ENCODE measurements at places on chromosomes 16 and 17.

GRCh38 chr17:31494259-31495021, 103.0 kb downstream of the RAB11FIP4 start:
- DNase-seq = no peak

GRCh38 chr16:35751191-35751941, 2292.0 kb downstream of the TP53TG3F start:
- no peak for DNase-seq

DNA sequence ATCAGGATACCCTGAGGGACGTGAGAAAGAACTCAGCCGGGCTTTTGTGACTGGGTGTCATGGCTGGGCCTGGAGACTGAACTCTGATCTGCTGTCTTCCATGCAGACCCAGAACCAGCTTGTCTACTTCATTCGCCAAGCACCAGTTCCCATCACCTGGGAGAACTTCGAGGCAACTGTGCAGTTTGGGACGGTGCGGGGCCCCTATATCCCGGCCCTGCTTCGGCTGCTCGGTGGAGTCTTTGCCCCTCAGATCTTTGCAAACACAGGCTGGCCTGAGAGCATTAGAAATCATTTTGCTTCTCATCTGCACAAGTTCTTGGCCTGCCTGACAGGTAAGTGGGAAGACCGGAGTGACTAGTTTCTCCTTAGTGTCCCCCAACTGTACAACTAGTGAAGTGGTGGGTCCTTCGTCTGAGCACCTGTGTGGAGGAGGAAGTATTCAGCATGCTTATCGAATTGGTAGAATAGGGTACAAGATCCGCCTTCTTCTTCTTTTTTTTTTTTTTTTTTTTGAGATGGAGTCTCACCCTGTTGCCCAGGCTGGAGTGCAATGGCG, 15.5 kb downstream of the DNAH2 start:
- DNase-seq = no peak

GRCh38 chr17:82582213-82582612, 62.7 kb downstream of the FOXK2 start:
- no peak for DNase-seq

DNA sequence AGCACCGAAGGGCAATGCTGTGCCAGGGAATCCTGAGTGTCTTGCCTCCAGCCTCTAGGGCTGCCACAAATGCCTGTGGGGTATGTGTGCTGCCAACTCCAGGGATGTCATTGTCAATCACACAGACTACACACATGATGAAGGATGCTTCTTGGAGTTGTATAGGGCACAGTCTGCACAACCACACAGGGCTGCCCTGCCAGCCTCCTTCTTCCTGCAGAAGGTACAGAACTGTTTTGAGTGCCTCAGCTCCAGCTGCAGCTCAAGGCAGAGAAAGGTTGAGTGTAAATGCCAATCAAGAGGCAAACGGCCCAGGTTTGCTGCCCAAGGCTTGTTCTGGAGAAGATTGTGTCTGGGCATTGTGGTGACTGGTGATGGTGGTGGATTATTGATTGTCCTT, 15.6 kb downstream of the SCNN1B start:
- no peak for DNase-seq

DNA sequence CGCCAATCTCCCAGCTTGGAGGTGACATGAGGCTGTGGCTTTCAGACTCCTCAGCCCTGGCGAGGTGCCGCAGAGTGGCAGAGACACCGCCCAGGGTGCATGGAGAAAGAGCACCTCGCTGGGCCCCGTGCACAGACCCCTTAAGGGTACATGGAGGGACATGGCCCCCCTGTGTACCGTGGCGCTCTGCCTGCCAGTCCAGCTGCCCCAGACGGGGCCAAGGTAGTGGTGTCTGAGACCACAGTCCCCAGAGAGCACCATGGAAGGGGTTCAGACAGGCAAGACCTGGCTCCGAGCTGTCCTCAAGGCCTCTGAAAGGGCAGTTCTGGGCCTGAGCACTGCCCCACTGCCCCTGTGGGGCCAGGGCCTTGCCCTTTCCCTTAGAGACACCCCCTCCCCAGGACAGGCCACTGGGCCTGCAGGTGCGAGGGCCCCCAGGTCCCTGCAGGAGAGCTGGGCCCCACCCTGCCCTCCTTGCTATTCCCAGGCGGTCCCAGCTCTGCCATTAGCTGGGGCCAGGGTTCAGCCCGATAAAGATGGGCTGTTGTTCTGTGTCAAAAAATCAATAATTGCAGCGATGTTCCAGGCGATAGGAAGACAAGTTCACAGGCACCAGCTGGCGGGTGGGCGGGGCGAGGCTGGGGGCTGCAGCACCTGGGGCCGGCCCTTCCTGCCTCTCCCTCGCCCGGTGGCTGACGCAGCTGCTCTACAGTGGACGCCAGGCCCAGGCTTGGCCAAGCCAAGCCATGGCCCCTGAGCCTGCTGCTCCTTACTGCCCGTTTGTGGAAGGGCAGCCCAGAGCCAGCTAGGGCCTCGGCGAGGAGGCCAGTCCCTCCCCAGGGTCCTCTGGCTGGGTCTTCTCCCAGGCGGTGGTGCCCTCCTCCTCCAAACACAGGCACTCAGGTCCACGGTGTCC, 51.7 kb downstream of the ZFPM1 start:
- DNase-seq = no peak

GRCh38 chr16:88355389-88356123, 27.2 kb upstream of the ZNF469 start:
- DNase-seq = no peak

DNA sequence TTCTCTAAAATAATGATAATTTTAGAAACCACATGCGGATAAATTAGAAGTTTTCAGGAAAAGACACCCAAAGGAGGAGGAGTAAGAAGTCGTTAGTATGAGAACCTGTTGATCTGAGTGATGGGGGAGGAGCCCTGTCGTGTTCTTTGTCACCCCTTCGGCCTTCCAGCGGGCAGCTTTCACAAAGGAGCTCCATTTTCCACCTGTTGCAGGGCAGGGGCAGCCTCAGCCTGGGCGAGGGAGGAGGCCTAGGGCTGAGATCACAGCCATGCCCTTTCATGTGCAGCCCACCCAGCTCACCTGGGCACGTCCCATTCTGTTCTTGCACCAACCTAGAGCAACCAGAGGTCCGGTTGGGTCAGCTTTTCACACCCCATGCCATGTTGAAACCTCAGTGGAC, 5.3 kb downstream of the DUSP14 start:
- DNase-seq = no peak

DNA sequence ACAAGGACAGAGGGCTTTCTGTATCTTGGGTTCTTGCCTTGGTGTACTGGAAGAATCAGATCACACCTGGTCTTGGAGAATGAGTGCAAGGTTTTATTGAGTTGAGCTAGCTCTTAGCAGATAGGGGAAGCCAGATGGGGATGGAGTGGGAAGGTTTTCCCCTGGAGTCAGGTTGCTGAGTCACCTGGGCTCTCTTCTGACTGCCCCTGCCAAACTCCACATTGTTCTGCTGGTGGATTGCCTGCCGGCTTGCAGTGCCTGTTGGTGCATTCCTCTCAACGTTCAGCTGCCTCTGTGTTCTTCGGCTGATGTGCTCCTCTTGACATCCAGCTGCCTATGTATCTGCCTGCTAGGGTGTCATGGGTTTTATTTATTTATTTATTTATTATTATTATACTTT, 1431.1 kb downstream of the CDH8 start:
- no peak for DNase-seq

GRCh38 chr16:73887911-73888310, 408.7 kb upstream of the PSMD7 start:
- DNase-seq = no peak

DNA sequence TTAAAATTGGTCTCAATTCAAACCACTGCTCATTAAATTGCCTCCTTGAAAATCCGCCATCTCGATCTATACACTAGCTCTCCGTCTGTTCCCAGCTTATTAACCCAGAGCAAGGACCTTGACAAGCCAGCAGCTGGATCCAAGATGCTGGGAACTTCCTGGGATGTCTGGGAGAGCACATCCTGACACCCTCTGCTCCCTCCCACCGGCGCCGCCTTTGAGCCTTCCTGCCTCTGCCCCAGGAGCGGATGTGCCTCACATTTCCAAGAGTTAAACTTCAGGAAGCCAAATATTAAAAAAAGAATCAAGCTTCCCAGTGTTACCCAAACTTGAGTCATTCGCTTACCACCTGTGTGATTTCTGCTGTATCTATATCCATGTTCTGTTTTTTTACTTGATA, 107.9 kb downstream of the HAPSTR1 start:
- no peak for DNase-seq

- DNase-seq = no peak
Observed at GRCh38 chr16:50838885-50839284, 97.0 kb downstream of the CYLD start.

DNA sequence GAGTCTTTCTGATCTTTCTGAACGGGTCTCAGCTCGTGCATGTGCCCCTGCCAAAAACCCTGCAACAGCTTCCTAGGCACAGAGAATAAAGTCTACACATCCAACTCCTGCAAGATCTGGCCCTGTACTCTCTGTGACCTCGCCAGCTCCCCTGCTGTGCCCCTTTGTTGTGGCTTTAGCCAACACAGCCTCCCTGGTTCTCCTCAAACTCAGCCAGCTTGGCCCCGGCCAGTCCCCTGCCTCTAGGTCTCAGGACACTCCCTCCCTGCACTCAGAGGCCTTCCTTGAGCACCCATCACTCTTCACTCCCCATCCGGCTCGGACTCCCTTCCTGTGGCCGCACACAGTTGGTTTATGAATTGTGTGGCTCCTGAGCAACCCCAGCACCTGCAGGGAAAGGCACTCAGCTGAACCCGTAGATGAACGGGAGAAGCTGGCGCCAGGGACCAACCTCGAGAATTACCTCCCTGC, 1.4 kb downstream of the CEP131 start:
- DNase-seq = no peak

GRCh38 chr16:90023078-90023447, 3.8 kb upstream of the DBNDD1 start:
- no peak for DNase-seq

DNA sequence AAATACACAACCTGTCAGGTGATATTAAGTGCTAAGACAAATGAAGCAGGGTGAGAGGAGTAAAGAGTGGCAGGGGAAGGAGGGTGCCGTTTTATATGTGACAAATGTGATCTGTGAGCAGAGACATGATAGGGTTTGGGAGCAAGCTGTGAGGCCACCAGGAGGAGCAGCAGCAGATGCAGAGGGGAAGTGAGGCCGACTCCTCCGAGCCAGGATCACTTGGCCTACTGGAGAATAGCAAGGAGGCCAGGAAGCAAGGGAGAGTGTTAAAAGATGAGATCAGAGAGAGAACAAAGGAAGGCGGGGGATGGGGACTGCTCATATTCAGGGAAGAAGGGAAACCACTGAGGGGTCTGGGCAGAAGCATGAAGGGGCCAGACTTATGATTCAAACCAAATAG, 129.4 kb downstream of the TANGO6 start:
- no peak for DNase-seq

- DNase-seq = no peak
Observed at GRCh38 chr17:74325376-74325742, 667 bp upstream of the KIF19 start.

GRCh38 chr17:5405400-5405799, 14.1 kb downstream of the NUP88 start:
- DNase-seq = no peak

DNA sequence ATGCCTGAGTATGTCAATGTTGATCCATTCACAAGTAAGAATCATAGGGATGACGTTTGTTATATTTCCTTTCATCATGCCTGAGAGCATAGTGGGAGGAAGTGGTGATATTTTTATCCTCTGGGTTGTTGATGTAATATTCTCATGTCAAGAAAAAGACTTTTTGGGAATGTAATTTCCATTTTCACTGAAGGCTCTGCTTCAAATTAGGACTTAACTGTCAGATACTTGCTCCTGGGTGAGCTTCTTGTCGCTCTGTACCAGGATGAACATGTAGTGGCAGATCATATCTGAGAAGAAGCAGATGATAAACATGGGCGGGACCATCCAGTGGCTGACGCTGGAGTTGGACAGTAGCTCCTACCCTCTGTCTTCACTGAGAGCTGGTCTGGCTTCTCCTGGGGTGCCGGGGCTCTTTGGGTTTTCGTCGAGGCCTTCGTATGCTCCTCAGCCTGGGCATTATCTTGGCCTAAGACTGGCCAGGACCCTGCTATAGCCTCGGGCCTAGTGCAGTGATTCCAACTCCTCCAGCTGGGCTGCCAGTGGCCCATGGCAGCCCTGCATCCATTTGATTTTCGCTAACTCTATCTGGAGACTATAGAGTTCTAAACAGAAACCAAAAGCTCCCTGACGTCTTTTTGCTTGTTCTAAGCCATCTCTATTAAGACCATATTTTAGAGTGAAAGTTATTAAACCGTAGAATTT, 19.7 kb downstream of the CYB5B start:
- no peak for DNase-seq

- no peak for DNase-seq
Observed at GRCh38 chr16:74680681-74681080, 14.0 kb upstream of the RFWD3 start.

DNA sequence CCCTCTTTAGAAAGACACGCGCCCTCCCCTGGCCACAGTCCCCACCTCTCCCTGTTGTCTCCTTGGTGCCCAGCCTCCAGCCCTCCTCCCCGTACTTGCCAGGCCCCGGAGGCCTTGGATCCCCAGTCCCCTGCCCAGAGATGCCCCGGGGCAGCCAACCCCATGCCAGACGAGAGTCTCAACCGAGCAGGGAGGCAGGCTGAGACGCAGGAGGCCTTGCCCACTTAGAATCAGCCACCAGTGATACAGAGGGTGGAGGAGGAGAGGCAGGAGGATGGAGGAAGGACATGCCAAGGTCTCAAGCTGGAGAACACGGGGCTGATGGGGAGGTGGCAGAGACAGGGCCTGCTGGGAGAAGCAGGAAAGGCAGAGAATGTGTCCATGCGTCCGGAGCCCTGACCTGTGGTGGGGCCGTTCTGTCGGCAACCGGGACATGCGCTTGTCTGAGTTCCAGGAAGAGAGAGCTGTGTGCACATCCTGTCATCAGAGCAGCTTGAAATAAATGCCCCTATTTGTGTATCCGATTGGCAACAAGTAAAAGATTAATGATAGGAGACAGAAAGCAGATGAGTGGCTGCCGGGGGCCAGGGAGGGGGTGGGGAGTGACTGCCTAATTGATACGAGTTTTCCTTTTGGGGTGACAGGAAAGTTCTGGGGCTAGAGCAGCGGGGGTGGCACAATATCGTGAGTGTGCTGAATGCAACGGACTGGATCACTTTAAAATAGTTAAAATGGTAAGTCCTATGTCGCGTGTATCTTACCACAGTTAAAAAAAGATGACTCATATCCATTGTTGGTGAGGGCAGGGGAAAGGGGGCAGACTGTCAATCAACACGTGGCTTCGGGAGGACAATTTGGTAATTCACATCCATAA, 44.7 kb upstream of the MEAK7 start:
- DNase-seq = no peak
